ENCODE measurements at places on chromosomes 11 and 22.

GRCh38 chr11:132981131-132981956, 551.0 kb downstream of the OPCML start:
- DNase-seq, result no peak

DNA sequence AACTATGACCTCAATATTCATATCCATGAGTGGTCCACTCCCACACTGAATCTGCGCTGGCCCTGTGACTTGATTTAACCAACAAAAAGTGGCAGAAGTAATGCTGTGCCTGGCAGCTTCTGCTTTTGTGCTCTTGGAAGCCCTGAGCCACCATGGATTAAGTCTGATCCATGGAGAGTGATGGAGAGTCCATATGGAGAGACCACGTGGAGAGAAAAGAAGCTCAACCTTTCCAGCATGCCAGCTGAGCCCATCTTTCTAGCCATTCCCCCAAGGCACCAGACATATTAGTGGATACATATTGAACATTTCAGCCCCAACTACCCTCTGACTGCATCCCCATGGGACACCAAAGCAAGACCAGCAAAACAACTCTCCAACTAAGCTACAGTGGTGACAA, 16.0 kb downstream of the LRRC55 start:
- no peak for DNase-seq

- DNase-seq, result no peak
Measured at GRCh38 chr11:12397931-12398334, 20.6 kb downstream of the PARVA start.

DNA sequence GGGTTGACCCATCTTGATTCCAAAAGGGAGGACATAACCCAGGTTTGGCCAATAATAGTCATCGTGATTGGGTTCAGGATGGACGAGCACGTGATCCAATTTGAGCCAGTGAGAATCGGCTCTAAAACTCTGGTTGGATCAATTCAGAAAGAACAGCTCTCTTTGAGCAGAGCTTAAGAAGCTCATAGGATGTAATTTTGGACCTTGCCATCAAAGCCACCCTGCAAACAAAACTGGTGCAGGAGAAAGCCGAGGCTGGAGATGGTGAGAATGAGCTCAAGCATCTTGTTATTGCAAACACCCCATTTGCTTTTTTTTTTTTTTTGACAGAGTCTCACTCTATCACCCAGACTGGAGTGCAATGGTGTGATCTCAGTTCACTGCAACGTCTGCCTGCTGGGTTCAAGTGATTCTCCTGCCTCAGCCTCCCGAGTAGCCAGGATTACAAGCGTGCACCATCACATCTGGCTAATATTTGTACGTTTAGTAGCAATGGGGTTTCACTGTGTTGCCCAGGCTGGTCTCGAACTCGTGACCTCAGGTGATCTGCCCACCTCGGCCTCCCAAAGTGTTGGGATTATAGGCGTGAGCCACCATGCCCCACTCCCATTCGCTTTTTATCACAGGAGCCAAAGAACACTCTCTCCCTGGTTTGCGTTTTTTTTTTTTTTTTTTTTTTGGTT, 13.8 kb upstream of the MIAT start:
- DNase-seq, result no peak

GRCh38 chr11:10619131-10619680, 50.7 kb upstream of the LYVE1 start:
- DNase-seq, result no peak

DNA sequence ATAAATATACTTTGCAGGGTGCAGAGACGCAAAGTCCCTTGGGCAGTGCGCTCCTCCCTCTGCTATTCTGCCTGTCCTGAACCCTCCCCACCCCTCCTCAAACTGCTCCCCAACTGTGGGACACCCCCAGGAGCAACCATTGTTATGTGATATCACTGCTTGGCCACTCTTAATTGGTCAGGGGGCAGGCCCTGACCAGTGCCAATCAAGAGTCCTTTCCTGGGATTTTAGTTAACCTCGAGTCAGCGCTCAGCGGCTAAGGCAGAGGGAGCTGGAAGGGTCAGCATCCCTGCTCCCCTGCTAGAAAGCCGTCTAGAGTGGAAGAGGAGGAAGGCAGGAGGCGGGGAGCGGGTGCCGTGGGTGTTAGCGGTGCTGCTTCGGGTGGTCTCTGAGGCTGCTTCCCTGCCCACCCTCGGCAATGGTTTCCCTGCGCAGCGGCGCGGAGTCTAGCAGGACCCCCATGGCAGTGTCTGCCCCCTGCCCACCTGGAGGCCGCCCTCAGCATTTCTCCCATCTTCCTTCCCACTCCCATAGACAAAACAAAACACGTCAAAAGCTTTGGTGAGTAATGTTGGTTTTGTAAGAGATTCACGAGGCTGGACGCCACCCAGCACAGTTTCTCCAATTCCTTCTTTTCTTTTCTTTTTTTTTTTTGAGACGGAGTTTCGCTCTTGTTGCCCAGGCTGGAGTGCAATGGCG, 38.4 kb upstream of the A4GALT start:
- DNase-seq, result no peak

GRCh38 chr22:29260601-29261315, 7.0 kb downstream of the RHBDD3 start:
- DNase-seq, result no peak

GRCh38 chr11:20754933-20755332, 85.5 kb downstream of the NELL1 start:
- DNase-seq, result no peak

- DNase-seq, result no peak
Measured at GRCh38 chr11:32450372-32450771, 15.0 kb upstream of the WT1 start.

DNA sequence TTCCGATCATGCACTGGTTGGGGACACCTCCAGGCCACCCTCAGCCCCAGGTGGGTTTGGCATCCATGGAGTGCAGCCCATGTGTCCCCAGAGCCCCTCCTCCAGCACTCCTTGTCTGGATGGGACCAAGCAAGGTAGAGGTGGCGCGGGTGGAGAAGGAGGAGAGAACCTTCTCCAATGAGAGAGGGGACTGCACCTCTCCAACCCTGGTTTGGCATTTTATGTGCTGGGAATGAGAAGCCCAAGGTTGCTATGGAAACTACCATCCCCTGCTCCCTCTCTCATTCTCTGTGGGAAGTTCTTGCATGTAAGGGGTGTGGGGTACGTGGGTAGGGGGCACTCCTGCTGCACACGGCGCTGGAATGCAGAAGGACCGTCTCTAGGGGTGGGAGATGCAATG, 21.8 kb upstream of the RASD2 start:
- DNase-seq, result no peak

GRCh38 chr22:47144076-47144765, 381.8 kb downstream of the TBC1D22A start:
- no peak for DNase-seq

DNA sequence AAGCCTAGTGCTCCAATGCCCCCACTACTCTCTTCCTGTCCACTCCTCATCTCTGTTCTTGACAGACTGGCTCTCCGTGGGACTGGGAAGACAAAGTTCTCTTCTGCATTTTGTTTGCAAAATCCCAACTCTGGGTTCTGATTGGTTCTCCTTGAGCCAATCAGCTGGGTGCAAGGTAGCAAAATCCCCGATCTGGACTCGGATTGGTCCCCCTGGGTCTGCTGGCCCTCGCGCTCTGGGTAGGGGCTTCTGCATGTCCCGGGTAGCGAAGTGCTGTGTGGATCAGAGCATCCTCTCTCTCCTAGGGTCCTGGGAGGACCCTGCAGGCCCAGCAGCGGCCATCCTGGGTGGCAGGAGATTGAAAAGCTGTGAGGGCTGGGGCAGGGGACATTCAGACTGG, 22.3 kb upstream of the A4GALT start:
- no peak for DNase-seq

GRCh38 chr11:106238704-106239360, 161.4 kb downstream of the AASDHPPT start:
- DNase-seq, result no peak

- DNase-seq, result no peak
Measured at GRCh38 chr11:70828593-70829082, 423.7 kb downstream of the SHANK2 start.

- DNase-seq, result no peak
Measured at GRCh38 chr11:66073669-66074068, 3.6 kb downstream of the PACS1 start.

DNA sequence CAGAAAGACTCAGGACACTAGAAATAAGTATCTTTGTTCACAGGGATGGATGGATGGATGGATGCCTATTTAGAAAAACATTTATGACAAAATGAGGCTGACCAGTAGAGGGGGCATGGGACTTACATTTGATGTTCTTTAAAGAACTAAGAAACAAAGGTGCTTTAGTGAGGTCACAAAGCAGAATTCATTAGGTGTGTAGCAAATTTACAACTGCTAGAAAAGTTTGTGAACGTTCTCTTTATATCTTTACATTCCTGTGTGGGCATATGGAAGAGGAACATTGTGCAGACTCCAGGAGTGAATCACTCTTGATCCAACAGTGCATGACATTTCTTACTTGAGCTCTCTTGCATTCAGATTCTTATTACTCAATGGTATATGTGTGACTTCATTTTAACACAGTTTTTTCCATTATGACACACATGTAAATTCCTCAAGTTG, 15.8 kb upstream of the SIK2 start:
- DNase-seq, result peak; percentile 18

- no peak for DNase-seq
Measured at GRCh38 chr11:24793479-24793878, 296.6 kb downstream of the LUZP2 start.

- DNase-seq, result no peak
Measured at GRCh38 chr11:95065336-95065735, 1.4 kb upstream of the SRSF8 start.

GRCh38 chr11:132535830-132536229, 996.5 kb downstream of the OPCML start:
- no peak for DNase-seq

- DNase-seq, result no peak
Measured at GRCh38 chr22:47878460-47878859, 1116.0 kb downstream of the TBC1D22A start.

DNA sequence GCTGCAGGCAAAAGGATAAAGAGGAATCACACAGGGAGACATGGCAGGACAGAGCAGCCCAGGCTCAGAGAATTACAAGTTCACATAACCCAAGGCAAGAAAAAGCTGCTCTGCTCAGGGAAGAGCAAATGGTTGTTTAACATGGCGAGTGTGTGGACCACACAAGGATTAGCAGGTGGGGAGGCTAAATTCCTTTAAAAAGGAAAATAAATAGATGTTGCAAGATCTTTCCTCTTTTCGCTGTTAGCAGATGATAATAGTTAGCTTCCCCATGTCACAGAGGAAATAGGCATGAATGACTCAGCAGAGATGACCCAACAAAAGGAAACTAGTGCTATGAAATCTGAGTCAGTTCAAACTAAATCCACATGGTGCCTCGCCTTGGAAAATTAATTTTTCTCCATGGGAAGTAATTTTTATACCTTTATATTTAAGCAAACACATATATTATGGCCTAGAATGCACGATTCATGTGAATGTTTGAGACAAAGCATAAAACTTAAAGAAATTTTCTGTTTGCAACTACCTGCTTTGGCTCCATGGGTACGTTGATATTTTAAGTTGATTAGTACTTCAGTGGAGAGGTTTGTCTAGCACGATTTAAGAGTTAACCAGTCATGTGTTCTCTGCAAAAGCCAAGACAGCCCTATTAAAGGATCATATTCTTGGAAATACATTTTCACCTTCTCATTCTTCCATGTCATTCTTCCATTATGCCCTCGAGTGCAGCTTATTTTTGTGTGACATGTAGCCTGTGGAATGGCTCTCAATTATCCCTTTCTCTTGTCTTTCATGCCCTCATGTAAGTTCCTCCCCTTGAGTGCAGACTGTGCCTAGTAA, 38.5 kb upstream of the FJX1 start:
- DNase-seq, result no peak

DNA sequence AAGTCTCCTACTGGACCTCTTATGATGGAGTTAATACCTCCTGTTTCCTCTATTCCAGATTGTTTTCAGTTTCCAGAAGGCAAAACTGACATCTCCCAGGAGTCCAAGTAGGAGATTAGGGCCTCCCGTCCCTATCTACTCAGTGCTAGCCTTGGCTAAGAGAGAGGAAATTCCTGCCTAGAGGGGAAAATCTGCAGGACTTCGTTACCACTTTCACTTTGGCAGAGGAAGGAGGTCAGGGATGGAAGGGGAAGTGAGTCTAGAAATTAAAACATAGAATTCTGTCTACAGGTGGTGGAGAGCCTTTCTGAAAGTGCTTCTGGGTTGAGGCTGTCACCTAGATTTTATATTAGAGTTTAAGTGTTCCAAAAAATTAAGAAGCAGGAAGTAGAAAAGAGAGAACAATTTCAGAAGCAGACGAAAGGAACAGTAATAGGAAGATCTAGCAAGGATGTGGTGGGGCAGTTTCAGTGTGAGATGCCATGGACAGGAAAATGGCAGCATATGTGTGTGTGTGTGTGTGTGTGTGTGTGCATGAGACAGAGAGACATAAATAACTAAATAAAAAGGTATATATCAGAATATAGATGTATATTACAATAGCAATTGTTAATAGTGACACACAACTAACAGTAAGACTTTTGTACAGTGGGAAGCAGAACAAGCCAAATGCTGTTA, 2.4 kb upstream of the TRIM68 start:
- DNase-seq, result no peak

DNA sequence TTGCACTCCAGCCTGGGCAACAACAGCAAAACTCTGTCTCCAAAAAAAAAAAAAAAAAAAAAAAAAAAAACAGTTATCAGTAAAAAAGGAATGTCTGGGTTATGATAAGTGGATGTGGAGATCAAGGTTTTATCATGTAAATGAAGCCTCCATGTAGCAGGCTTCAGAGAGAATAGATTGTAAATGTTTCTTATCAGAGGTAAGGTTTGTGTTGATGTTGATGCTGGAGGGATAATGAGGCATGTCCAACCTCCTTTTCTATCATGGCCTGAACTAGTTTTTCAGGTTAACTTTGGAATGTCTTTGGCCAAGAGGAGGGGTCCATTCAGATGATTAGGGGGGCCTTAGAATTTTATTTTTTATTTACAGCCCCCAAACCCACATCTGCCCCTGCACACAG, 35.4 kb upstream of the TREH start:
- no peak for DNase-seq

- peak; percentile 29 for DNase-seq
Measured at GRCh38 chr11:78417175-78417887, at the start of gene GAB2. Gene GAB2 (minus strand): TSS chr11:78417820. CDS start chr11:78417720, 100 bp downstream.

- DNase-seq, result no peak
Measured at GRCh38 chr22:47374901-47375575, 612.6 kb downstream of the TBC1D22A start.
